ENCODE measurements at places on chromosomes 3 and 15. TPM values are rescaled to one million over a fixed set of nuclear protein-coding genes. Genes with fewer than 3 reads are reported as not detected.

The CKMT1A gene
- total RNA-seq, result not detected

- DNase-seq, result no peak
- no peak overlapping the region for H3K4me3 ChIP-seq
- no peaks in the 10 kb centered on the region for H3K36me3 ChIP-seq
- H3K27ac ChIP-seq, result no peak overlapping the region
- H3K4me1 ChIP-seq, result peaks cover 4% of the 10 kb centered on the region
Observed at GRCh38 chr3:194526164-194526563, 39.4 kb upstream of the ATP13A3 start.

The CATSPER2 gene
- 12.9 TPM for total RNA-seq

DNA sequence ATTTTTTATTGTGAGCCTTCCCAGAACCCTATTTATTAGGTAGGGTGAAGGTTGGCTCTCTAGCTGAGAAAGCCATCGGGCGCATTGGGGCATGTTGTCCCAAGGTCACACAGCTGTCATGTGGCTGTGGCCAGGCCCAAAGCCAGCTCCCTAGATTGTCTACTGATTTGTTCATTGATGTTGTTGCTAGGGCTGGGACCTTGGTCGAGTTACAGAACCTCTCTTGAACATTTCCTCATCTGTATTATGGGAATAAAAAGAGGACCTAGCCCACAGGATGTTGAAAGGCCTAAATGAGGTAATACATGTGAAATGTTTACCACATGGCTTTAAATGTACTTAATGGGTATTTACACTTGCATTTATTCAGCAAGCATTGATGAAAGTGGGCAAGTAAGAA is 252.5 kb downstream of the SUCLG2 start:
- peaks cover 67% of the 10 kb centered on the region for H3K36me3 ChIP-seq
- H3K4me3 ChIP-seq, result no peak overlapping the region
- no peak overlapping the region for H3K27ac ChIP-seq
- no peak for DNase-seq
- no peaks in the 10 kb centered on the region for H3K4me1 ChIP-seq

- no peaks in the 10 kb centered on the region for H3K36me3 ChIP-seq
- no peak overlapping the region for H3K4me3 ChIP-seq
- H3K27me3 ChIP-seq, result no peaks in the 10 kb centered on the region
- no peak overlapping the region for H3K27ac ChIP-seq
- H3K4me1 ChIP-seq, result no peaks in the 10 kb centered on the region
Observed at GRCh38 chr15:27742751-27743477, 356.2 kb downstream of the OCA2 start.

GRCh38 chr3:32499585-32499984 is 3.1 kb downstream of the CMTM6 start:
- H3K27ac ChIP-seq, result peak overlapping the region; percentile 43
- no peak for DNase-seq
- peaks cover 59% of the 10 kb centered on the region for H3K4me1 ChIP-seq
- no peaks in the 10 kb centered on the region for H3K27me3 ChIP-seq
- H3K36me3 ChIP-seq, result peaks cover 43% of the 10 kb centered on the region

- DNase-seq, result no peak
- no peak overlapping the region for H3K4me3 ChIP-seq
- H3K27ac ChIP-seq, result no peak overlapping the region
- H3K27me3 ChIP-seq, result no peaks in the 10 kb centered on the region
Observed at GRCh38 chr3:62110443-62111225, 262.7 kb downstream of the FEZF2 start.

DNA sequence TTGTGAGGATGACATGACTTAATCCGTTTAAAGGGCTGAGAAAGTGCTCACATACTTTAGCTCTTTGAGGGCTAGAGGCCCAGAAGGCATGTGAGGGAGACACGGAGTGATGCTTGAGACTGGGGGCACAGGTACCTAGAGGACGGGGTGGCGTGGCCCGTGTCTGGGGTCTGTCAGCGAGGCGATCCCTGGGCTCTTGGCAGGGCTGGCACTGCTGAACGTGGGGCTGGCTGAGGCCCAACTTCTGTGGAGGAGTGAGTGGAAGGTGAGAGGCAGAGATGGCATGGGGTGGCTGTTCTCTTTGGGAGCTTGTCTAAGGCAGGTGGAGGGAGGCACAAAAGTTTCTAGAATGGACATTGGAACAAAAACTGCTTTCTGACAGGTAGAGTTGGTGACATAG is 9.5 kb downstream of the SEMA4B start:
- H3K4me3 ChIP-seq, result peak overlapping the region; percentile 50
- H3K27me3 ChIP-seq, result no peaks in the 10 kb centered on the region
- peaks cover 97% of the 10 kb centered on the region for H3K4me1 ChIP-seq
- H3K36me3 ChIP-seq, result peaks cover 51% of the 10 kb centered on the region
- H3K27ac ChIP-seq, result peak overlapping the region; percentile 95

DNA sequence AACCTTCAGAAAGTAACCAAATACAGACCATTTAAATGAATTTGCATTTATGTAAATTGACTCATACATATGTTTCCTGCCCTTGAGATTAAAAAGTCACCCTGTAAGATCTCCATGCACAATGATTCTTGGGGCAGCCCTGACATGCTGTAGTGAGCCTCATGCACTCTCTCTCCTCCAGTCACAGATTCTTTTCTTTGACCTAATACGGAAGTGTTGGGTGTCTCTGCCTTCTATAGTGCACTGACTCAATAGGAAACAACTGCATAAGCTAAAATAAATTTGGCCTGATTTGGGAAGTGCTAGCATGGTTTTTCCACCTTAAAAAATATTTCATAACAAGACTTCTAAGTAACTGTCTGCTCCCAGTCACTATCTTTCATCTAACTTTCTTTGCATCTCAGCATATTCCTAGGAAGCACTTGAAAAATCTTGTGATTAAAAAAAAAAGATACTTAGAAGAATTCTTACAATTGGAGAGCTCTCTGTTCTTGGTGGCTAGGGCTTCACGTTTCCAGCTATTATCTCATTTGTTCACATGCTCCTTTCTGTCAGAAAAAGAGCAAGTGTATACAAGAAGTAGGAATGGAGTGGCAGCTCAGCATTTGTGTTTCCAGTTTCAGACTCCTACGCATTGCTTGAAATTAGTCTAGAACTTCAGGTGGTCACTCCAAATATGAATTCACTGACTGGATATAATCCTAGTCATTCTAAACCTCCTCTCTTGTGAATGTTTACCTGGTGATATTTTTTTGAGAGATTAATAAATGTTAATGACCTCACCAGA is 207.9 kb upstream of the COL8A1 start:
- H3K4me1 ChIP-seq, result no peaks in the 10 kb centered on the region
- H3K27me3 ChIP-seq, result no peaks in the 10 kb centered on the region
- H3K27ac ChIP-seq, result no peak overlapping the region
- H3K4me3 ChIP-seq, result no peak overlapping the region

The NBEAL2 gene
- 79.8 TPM for total RNA-seq

GRCh38 chr15:91368611-91369010 is 268.6 kb downstream of the SV2B start:
- no peaks in the 10 kb centered on the region for H3K36me3 ChIP-seq
- H3K27ac ChIP-seq, result no peak overlapping the region

DNA sequence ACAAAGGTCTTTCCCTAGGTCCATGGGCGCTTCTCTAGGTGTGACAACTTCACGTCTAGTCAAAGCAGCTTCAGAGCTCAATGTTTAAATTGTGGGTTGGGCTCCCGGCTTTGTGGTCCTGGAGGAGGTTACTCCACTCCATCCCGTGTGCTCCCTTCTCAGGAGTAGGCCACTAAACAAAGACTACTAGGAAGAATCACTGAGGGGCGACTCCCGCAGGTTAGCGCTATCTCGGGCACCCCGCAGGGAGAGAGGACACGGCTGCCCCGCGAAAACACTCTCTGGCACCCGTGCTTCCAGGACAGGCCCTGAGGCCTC is 500 bp downstream of the PARP6 start:
- peaks cover 36% of the 10 kb centered on the region for H3K4me1 ChIP-seq
- DNase-seq, result no peak
- H3K36me3 ChIP-seq, result peaks cover 30% of the 10 kb centered on the region
- H3K4me3 ChIP-seq, result peak overlapping the region; percentile 87
- no peaks in the 10 kb centered on the region for H3K27me3 ChIP-seq
- H3K27ac ChIP-seq, result peak overlapping the region; percentile 80

DNA sequence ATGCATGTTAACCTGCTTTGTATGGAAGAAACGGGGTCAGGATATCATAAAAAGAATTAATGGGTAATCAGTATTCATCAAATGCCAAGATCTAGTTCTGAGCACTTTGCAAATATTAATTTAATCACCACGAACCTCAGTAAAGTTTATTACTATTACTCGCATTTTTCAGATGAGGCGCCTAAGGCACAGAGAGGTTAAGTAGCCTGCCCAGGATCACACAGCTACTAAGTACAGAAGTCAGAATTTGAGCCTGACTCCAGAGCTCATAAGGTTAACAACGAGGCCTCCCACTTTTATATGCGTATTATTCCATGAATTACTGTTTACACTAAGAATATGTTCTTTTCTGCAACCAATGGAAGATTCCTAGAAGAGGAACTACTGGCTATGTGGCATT is 109.6 kb upstream of the KLF13 start:
- H3K4me3 ChIP-seq, result peak overlapping the region; percentile 88
- peaks cover 48% of the 10 kb centered on the region for H3K4me1 ChIP-seq
- peaks cover 13% of the 10 kb centered on the region for H3K36me3 ChIP-seq
- DNase-seq, result no peak

DNA sequence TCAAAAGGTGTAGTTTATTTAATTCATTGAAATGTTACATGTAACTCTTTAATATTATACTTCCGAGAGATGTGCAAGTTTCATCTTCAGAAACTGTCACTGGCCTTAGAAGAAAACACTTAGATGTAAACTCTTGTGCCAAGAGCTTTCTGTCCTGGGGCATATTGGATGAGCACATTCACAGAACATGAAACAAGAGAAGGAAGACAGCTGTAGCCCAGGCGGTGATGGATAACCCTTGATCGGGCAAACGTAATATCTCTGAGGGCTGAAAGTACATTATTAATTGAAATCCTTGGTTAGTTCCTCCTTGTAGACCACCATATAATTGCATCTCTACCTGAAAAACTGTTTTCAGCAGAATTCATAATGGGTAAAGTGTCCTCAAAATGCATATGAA is 67.4 kb downstream of the MECOM start:
- no peaks in the 10 kb centered on the region for H3K36me3 ChIP-seq
- no peak for DNase-seq
- H3K4me1 ChIP-seq, result peaks cover 5% of the 10 kb centered on the region
- no peak overlapping the region for H3K27ac ChIP-seq
- H3K4me3 ChIP-seq, result no peak overlapping the region

- H3K27ac ChIP-seq, result no peak overlapping the region
- no peaks in the 10 kb centered on the region for H3K36me3 ChIP-seq
- H3K27me3 ChIP-seq, result peaks cover 4% of the 10 kb centered on the region
- H3K4me3 ChIP-seq, result no peak overlapping the region
- no peak for DNase-seq
Observed at GRCh38 chr3:138012526-138012925, 2.6 kb downstream of the CLDN18 start.

DNA sequence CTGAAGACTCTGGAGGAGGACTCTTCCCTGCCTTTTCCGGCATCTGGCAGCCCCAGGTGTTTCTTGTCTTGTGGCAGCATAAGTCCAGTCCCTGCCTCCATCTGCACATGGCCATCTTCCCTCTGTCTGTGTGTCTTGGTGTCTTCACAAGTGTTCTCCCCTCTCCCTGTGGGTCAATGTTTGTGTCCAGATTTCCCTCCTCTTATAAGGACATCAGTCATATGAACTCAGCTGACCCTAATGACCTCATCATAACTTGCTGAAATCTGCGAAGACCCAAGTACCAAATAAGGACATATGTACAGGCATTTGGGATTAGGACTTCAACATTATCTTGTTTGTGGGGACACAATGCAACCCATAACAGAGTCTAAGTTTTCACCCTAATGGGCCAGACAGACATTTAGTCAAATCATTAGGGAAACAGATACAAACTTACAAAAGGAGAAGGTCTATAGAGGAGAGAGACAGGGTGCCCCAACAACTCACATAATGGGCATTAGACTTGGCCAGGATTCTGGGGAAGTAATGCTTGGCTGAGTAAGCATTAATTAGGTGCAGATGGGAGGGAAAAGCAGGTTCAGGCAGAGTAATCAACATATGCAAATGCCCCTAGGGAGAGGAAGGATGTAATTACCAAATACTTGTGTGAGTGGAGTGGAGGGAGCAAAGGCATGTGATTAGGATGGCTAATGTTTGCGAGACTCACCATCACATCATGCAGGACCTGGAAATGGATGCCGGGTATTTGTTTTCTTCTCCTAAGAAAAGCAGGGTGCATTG is 372.8 kb upstream of the TBL1XR1 start:
- no peak overlapping the region for H3K27ac ChIP-seq
- H3K36me3 ChIP-seq, result no peaks in the 10 kb centered on the region
- DNase-seq, result no peak
- H3K4me1 ChIP-seq, result peaks cover 17% of the 10 kb centered on the region
- H3K27me3 ChIP-seq, result no peaks in the 10 kb centered on the region

The GOLGA6L7 gene
- not detected for total RNA-seq

- H3K4me1 ChIP-seq, result peaks cover 73% of the 10 kb centered on the region
- H3K36me3 ChIP-seq, result peaks cover 68% of the 10 kb centered on the region
Observed at GRCh38 chr3:15052335-15053242, 12.5 kb downstream of the MRPS25 start.

DNA sequence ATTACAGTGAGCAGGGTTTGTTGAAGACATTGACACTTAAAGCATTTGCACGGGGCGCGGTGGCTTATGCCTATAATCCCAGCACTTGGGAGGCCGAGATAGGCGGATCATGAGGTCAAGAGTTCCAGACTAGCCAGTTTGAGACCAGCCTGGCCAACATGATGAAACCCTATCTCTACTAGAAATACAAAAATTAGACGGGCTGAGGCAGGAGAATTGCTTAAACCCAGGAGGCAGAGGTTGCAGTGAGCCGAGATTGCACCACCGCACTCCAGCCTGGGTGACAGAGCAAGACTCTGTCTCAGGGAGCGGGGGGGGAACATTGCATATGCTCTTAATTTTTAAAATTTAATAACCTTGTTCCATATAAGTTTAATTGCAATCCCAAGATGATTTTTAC is 11.9 kb downstream of the STT3B start:
- no peaks in the 10 kb centered on the region for H3K27me3 ChIP-seq
- no peak overlapping the region for H3K4me3 ChIP-seq
- no peak for DNase-seq
- peaks cover 70% of the 10 kb centered on the region for H3K4me1 ChIP-seq
- peaks cover 10% of the 10 kb centered on the region for H3K36me3 ChIP-seq

DNA sequence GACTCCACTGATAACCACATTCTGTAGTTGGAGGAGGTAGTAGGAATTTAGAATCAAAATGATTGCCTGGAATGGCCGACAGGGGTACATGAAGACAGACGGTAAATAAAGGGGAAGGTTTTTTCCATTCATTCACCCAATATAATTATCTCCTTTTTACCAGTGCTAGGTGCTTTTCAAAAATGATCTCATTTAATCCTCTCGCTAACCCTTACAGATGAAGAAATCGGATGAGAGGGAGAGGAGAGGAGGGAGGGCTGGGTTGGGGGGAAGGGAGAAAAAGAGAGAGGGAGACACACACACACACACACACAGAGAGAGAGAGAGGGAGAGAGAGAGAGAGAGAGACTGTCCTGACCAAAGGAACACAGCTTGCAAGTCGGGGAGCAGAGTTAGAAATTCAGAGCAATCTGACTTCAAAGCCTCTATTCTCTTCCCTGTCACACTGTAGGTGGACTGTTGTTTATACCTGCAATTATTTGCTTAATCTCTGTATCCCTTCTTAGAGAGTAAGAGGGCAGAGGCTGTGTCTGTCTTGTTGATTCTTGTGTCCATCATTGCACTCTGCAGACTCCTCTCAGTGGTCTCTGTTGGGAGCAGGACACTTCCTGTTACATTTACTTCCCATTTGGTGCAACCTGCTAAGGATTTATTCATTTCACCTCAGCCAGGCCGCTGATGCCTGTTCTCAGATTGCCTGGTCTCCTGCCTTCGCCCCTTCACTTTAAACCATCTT is 18.7 kb upstream of the PAQR9 start:
- no peak overlapping the region for H3K27ac ChIP-seq
- peaks cover 1% of the 10 kb centered on the region for H3K27me3 ChIP-seq
- H3K4me3 ChIP-seq, result no peak overlapping the region
- no peaks in the 10 kb centered on the region for H3K36me3 ChIP-seq
- DNase-seq, result no peak
